CD4-positive, alpha-beta T cell (primary cell): ENCODE measurements at places on chromosomes 12 and 14.

- DNase-seq, result no peak
Measured at GRCh38 chr14:35124127-35124526, 1.8 kb downstream of the PRORP start.

DNA sequence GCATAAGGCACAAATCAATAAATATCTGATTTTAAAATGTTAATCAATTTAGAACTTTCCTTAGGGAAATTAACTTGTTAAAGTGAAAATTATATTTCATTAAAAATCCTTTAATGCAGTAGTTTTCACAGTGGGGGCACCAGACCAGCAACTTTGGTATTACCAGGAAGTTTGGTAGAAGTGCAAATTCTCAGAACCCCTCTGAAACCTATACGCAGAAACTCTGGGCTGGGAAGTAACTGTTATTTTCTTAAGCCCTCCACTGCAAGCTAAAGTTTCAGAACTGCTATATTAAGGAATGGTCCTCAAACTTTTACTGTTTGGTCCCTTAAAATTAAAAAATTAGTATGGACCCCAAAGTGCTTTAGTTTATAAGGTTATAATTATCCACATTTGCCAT, 35.7 kb downstream of the GNPTAB start:
- no peak for DNase-seq

DNA sequence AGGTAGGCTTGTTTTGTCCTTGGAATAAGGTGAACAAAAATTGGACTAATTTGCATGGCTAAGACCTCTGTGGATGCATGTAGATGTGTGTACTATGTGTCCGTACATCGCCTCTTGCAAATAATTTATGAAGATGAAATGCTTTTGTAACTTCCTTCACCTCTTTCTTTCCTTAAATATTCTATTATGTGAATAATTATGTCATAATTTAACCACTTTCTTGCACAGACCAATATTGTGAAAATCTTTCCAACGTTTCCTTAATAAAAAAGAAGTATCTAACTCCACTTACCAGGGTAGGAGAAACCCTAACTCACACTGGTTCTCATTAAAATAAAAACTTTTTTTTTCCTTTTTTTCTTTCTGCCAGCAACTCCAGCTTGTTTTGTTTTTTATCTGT, 4.0 kb downstream of the NANOG start:
- no peak for DNase-seq

GRCh38 chr14:96631621-96632362, 129.6 kb downstream of the PAPOLA start:
- DNase-seq, result no peak

GRCh38 chr14:70595443-70596185, 4.8 kb downstream of the MED6 start:
- DNase-seq, result no peak

DNA sequence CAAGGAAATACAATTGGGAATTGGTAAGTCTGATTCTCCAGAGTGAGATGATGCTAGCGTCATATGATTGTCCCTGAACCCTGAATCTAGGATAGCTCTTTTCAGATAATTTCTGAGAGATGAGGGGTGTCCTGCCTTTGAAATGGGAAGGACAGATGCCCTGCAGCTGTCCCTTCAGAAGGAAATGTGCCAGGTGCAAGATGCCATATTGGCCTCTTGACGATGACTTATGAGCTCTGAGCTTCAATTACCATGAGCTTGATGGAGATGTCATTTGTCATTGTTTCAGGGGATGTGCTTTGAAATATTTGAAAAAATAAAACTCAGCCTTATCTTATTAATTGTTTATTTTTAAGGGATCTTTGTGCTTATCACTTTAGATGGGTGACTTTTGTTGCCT, 185.1 kb downstream of the DACT1 start:
- DNase-seq, result no peak

GRCh38 chr14:105987563-105987962, 461.2 kb downstream of the TMEM121 start:
- DNase-seq, result no peak

GRCh38 chr12:68868043-68868790, 60.2 kb downstream of the MDM2 start:
- no peak for DNase-seq

- no peak for DNase-seq
Measured at GRCh38 chr12:120872487-120872886, 31.7 kb downstream of the SPPL3 start.

DNA sequence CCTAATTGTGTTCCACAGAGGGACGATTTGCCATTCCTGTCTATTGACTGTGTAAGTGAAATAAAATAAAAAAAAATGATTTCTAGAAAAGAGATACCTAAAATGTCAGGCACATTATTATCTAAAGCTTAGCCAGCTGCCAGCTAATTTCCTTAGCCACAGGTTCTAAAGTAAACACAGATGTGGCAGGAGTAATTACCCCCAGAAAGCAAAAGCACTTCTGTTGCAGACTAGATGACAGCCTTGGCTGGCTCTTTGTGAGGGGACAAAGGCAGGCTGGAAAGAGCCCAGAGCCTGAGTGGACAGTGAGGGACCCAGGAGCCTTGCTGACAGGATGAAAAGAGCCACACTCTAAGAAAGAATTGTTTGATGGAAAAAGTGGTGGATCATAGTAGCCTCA, 418.1 kb downstream of the LRIG3 start:
- DNase-seq, result no peak

- DNase-seq, result no peak
Measured at GRCh38 chr12:89665556-89665955, 43.1 kb downstream of the ATP2B1 start.

DNA sequence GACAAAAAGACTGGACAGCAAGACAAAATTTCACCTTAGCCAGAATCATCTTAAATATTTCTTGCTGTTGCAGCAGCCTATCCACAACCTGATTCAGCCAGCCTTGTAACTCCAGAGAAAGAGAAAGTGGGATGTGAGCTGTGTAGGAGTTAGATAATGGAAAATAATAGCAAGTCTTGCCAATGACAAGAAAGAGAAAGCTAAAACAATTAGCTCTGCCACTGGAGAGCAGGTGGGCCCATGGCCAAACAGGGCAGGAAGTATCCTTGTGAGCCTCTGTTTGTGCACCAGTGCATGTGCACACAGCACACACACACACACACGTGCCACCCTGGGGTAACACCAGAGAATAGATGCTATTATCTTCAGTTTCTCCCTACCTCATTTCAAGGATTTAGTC, 106.0 kb upstream of the CCDC196 start:
- DNase-seq, result no peak

DNA sequence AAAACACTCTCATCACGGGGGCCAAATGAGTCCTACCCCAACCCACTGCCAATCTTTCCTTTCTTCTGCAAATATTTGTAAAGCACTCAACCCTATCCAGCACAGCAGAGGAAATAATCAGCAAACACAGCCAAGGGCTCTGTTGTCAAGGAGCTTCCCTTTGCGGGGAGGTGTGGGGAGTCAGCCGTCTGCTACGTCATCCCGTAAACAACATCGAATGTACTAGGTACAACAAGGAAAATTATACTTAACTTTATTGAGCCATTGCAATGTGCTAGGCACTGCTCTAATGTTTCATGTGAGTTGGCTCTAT, 22.8 kb downstream of the TMEM63C start:
- DNase-seq, result no peak

- DNase-seq, result no peak
Measured at GRCh38 chr12:51401900-51402299, 10.7 kb upstream of the GALNT6 start.

- no peak for DNase-seq
Measured at GRCh38 chr12:44246482-44247105, 410.7 kb downstream of the TMEM117 start.

DNA sequence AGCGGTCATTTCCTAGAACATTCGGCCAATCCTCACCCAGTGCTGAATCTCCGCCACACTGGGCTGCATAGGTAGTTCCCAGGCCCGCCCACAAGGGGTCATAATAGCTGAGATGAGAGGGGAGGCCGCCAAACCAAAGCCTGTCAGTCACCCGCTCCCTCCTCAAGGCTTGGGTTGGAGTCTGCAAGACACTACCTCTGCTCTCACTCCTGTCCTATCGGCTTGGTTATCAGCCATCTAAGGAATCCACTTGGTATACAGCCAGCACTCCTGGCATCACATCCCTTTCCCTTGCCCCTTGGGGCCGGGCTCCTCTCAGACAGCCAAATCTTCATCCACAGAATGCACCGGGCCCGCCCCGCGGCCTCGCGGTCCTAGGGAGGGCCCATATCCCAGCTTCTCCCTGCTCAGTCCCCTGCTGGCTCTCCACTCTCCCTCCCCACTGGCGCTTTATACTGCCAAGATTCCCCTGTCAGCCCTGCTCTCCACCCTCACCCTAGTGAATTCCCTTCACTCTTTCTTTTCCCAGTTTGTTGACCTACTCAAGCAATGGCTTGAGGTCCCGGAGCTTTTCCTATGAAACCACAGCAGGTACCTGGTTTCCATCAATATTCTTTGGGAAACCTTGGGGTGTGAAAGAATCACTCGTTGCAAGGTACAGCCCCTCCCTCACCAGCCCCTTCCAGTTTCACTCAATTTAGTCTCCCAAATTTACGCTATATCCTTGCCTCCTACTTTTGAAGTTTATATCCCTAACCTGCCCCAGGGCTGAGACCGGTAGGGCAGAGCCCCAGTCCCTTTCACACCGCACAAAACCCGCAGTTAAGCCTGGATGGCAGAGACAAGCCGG, 1.4 kb downstream of the IFFO1 start:
- peak; percentile 72 for DNase-seq

GRCh38 chr14:21382886-21383847, 652 bp downstream of the SUPT16H start:
- DNase-seq, result peak; percentile 19

- DNase-seq, result no peak
Measured at GRCh38 chr12:49260166-49260565, 4.7 kb upstream of the TUBA1C start.

DNA sequence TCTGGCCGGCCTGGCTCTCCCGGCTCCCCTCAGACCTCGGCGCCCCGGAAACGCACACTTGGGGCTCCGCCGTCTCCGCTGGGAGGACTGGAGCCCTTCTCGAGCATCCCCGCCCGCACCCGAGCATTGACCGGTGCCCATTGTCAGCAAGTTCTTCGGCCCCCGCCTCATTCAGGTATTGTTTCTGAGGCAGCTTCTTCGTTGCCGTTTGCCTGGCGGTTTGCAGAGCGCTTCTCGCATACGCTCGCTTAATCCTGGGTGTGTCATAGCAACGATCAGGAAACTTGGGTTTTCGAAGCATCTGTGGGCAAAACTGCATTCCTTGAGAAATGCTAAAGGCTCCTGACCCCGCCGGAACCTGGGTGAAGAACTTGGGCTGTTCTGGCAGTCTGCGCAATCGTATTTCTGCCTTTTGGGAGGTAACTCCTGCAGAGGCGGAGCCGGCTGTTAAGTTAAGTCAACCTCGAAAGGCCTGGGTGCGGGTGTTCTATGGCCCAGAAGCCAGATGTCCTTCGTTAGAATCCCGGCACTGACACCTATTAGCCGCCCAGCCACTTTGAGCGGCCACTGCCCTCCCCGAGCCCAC, 518 bp downstream of the GSKIP start:
- peak; percentile 33 for DNase-seq
